Activated CD8-positive, alpha-beta memory T cell treated with anti-CD3 and anti-CD28 coated beads for 4 hours (primary cell): ENCODE measurements at places on chromosomes 13 and 19.

DNA sequence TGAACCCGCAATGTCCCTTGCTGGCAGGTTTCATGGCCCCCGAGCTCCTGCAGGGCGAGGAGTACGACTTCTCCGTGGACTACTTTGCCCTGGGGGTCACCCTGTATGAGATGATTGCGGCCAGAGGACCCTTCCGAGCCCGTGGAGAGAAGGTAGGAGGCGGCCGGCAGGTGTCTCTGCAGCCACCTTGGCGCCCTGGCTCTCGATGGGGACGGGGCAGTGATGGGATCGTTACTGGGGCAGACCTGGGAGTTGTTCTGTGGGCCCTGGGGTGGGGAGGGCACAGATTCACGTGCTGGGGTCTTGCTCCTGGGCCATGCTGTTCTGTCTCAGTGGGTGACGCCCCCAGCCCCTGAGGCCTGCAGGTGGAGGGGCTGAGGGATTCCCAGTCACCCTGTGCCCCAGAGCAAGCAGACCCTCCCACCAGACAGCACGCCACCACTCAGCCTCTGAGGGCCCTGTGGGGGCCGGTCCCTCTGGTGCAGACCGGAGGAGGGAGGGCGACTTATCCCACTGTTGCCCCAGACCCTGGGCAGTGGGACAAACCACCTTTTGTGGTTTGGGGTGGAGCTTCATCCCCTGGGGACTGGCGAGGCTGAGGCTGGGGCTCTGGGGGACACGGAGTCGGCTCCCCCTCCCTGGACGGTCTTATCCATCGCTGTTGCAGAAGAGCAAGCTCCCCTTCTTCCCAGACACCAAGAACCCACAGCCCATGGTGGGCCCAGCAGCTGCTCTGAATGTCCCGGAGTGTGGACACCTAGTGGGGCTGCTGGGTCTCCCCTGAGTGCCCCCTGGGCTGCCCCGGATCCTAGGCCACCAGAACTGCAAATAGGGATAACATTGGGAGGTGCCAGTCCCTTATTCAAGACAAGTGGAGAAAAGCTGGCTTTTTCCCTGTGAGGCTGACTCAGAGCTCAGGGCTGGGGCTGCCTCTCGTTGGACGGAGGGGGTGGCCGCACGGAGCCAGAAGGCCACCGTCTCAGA lies 27.5 kb upstream of the TMEM255B start:
- DNase-seq = no peak

GRCh38 chr19:21569494-21569865 lies 64.1 kb downstream of the ZNF429 start:
- DNase-seq = peak; percentile 45

- no peak for DNase-seq
Observed at GRCh38 chr13:75804605-75805004, 168.5 kb downstream of the LMO7 start.

DNA sequence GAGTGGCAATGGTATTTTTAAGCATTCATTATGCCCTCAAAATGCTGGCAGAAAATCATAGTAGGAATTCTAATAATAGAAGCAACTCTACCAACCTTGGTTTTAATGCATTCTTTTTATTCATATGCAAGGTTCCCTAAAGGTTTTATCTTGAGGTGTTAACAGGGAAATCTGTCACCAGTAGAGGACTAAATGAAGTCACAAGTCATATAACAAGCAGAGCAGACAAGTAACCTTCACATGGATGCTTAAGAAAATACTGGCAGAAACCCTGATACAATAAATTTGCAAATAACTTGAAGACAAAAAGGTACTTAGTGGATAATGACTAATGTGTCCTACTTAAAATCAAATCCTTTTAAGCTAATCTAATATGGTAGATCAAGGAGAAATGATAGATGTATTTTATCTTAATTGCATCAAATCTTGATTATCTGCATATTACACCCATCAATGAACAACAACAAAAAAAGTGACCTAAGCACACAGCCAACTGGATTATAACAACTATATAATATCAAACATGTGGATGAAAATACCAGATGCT lies 73.3 kb downstream of the RFC3 start:
- DNase-seq = no peak

- no peak for DNase-seq
Observed at GRCh38 chr13:96229356-96229755, 139.4 kb downstream of the HS6ST3 start.

DNA sequence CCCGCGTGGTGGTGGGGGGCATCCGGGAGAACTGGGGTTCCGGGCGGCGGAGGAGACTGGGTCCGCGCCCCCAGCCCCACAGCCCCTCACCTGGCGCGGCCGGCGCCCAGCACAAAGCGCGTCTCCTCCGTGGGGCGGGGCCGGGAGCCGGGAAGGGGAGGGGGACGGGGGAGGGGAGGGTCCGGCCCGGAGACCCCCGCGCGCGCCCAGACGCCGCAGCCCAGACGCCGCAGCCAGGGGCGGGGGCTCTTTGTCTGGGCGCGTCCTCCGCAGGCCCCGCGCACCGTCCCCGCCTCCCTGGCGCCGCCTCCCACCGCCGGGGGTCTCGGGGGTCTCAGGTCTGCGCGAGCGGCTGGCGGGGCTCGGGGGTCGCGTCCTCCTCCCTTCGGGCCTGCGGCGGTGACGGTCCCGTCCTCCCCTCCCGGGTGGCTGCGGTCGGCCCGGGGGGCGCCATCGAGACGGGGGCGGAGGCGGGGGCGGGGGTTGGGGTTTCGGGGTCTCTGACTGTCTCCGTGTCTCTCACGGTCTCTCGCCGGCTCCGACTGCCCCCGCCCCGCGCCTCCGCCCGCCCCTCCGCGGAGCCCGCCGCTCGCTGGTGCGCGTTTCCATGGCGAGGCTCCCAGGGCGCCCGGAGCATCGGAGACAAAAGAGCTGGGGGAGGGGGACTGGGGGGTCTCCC lies at the start of gene PLPPR3:
Gene PLPPR3 (minus strand): TSS at position 131 of the 679 bp plus-strand sequence. CDS start 396 bp downstream, outside the sequence.
- no peak for DNase-seq

DNA sequence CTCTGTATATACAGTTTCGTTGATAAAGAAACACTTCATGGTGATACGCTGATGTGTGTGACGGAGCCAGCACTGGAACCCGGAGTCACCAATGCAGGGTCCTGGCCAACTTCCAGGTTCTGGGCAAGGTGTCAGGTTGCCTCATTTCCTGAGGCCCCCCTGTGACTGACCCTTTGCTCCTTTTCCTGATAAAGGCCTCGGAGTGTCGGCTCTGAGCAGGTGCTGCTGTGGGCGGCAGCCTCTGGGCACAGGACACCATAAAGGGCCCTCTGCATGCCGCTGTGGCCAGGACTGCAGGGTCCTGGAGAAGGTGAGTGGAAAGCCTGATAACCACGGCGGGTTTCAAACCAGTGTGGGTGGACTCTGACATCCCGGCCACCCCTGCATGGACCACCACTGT lies 17.3 kb upstream of the MYDGF start:
- DNase-seq = no peak

- no peak for DNase-seq
Observed at GRCh38 chr13:31223215-31223614, 23.4 kb downstream of the B3GLCT start.

GRCh38 chr19:46218160-46218559 lies 11.4 kb upstream of the IGFL1 start:
- DNase-seq = no peak

DNA sequence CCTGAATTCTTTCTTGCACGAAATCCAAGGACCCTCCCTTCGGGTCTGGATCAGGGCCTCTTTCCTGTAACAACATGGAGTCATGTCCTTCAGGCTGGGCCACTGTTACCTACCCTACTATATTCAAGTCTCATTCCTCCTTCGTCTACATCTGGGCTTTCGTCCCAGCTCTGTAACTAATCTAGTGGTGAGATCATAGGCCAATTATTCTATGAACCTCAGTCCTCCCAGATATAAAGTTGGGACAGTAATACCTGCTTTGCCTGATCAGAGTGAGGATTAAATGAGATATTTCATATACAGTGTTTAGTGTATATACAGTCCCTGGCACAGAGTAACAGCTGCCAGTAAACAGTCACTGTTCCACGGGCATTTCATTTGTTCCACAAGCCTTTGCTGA lies 48.3 kb upstream of the ATP12A start:
- DNase-seq = no peak

GRCh38 chr13:38641164-38641948 lies 45.5 kb upstream of the FREM2 start:
- DNase-seq = no peak
